ENCODE measurements at places on chromosomes 16 and 17.
A peak's percentile ranks its signal among the peaks of the same experiment; 100 is the strongest.

DNA sequence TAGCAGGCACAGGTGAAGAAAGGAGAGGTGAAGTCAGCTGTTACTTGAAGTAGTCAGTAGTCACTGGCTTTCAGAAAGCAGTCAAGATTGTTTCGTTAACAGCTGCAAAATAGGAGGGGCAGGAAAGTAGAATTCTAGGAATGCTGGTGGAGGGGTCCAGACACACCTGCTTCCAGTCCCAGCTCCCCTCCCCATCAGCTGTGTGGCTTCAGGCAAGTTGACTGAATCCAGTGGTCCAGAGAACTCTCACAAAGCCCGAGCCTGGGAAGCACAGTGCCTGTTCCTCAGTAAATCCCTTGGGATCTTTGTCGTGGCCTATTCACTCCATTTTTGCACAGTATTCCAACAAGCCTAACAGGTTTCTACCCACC is 4.6 kb upstream of the SOCS1 start:
- DNase-seq: no peak

- no peak for DNase-seq
These were observed 622.6 kb upstream of the GOT2 start for GRCh38 chr16:59356709-59357108.

DNA sequence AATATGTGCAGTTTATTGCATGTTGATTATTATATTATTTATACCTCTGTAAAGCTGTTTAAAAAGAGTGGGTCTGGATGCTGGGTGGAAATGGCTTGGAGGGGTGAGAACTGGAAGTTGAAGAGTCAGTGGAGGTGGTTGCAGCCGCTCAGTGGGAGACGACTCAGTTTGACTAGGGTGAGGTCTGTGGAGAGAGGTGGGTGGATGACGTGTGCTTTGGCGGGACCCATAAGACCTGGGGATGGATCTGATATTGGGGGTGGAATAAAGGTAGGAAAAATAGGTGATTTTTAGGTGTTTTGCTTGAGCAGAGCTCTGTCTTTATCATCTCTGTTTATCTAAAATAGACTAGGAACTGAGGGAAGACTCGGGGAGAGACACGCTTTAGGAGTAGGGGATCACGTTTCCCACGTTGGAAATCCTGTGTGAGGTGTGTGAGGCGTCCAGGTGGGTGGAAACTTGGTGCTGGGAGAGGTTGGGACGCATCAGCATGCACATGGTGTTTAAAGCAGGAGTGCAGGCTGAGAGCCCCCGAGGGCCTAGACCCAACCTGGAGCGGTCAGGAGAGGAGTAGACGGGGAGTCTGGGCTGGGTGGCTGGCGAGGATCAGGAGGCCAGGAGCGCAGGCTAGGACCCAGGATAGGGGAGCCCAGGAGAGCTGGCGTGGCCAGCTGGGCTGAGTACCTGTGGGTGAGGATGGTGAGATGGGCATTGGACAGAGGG is 17.2 kb downstream of the NT5M start:
- no peak for DNase-seq

DNA sequence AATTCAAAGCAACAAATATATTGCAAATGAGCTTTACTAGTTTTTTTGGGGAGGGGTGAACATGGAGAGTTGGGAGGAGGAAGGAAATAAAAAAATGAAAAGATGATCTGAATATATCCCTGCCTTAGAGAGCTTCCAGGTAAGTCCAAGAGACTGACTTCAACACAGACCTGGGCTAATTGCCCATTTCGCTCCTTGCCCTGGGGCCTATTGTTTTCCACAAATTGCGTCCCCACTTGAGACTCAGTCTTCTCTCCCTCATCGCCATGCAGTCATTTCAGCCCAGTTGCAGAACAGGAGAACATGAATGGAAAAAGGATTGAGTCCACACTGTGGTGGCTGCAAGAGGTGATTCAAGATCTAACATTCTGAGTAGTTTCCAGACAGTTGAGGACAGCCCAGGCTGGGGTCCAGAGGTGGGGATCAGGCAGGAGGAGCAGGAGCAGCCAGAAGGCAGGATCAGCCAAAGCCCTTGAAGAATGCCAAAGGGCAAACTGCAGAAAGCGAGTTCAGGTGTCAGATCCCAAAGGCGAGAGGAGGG is 21.6 kb upstream of the TOB1 start:
- DNase-seq: no peak

GRCh38 chr17:38558728-38559050 is 47.1 kb downstream of the SRCIN1 start:
- DNase-seq: no peak

DNA sequence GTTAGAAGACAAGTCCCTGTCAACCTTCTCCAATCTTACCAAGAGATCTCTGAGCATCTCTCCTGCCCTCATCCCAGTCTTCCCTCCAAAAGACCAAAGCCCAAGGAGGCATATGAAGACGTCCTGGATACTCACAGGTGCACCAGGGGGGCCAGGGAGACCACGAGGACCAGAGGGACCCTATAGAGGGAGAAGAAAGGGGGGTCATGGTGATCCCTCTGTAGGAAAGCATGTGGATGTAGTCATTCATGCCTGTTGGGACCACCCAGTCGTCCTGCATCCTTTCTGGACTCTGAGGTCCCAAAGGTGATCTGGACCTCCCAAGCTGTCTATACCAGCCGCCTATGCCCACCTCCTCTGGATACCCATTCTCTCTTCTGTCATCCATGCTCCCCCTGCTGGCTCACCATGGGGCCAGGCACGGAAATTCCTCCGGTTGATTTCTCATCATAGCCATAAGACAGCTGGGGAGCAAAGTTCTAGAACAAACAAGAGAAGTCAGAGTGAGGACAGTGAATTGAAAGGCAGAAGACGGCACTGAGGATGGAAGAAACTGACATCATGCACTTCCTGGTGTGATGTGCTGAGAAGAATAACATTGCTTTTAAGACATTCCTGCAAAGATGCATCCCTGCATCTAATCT is 3.3 kb downstream of the COL1A1 start:
- DNase-seq: peak; percentile 20

GRCh38 chr17:30324723-30325122 is 9.1 kb downstream of the TMIGD1 start:
- no peak for DNase-seq

GRCh38 chr17:76246080-76247066 is 6.1 kb upstream of the RNF157 start:
- no peak for DNase-seq

GRCh38 chr17:82400206-82400605 is 17.9 kb upstream of the HEXD start:
- DNase-seq: no peak

DNA sequence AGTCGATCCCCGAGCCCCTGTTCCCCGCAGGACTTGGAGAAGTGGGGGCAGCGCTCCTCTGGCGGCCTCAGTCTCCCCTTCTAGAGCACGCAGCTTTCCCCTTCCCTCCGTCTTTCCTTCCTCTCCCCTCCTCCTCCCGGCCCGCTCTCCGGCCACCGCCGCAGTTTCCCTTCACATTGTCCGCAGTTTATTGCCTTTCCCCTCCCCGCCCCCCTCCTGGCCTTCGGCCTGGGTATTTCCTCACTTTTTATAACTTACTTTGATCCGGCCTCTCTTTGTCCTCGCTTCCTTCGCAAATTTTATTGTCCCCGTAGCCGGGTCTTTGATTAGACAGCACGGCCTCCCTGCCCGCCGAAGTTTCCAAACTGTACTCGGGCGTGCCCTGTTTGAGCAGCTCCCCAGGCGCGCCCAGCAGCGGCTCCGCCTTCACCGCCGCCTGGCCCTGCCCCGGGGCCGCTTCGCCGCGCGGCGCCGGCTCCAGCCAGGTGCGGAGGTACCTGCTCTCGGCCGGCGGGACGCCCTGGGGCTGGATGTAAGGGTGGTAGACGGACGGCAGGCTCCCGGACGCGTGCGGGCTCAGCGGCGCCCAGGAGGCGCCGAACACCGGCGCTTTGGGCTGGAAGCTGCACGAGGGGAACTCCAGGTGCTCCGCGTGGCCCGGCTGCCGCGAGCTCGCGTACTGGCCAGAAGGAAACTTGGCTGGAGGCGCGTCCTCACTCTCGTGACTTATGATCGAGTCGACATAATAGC is 488 bp downstream of the HOXB9 start:
- DNase-seq: no peak

DNA sequence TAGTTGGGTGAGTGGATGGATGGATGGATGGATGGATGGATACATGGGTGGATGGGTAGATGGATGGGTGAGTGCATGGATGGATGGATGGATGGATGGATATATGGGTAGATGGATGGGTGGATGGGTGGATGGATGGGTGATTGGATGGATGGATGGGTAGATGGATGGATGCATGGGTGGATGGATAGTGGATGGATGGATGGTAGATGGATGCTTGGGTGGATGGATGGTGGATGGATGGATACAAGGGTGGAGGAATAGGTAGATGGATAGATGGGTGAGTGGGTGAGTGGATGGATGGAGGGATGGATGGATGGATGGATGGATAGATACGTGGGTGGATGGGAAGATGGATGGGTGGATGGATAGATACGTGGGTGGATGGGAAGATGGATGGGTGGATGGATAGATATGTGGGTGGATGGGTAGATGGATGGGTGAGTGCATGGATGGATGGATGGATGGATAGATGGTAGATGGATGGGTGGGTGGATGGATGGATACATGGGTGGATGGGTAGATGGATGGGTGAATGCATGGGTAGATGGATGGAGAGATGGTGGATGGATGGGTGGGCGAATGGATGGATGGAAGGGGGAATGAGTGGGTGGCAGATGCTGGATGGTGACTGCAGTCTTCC is 19.0 kb downstream of the ZNF469 start:
- no peak for DNase-seq

- no peak for DNase-seq
These were observed 355.7 kb upstream of the MON1B start for GRCh38 chr16:76835339-76835738.

DNA sequence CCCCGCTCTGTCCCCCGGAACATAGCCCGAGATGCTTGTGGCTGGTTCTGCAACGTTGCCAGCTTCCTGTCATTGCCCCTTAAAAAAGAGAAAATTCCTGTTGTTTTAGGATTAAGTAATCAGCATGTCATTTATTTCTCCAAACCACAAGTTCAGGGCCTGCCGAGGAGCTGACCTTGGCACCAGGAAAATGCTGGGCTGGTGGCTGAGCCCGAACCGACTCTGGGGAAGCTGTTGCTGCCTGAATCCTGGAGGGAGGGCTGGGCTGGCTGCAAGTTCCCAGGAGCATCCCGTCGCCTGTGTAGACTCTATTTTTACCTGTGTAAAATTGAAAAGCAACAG is 130.9 kb upstream of the FOXF1 start:
- DNase-seq: no peak

DNA sequence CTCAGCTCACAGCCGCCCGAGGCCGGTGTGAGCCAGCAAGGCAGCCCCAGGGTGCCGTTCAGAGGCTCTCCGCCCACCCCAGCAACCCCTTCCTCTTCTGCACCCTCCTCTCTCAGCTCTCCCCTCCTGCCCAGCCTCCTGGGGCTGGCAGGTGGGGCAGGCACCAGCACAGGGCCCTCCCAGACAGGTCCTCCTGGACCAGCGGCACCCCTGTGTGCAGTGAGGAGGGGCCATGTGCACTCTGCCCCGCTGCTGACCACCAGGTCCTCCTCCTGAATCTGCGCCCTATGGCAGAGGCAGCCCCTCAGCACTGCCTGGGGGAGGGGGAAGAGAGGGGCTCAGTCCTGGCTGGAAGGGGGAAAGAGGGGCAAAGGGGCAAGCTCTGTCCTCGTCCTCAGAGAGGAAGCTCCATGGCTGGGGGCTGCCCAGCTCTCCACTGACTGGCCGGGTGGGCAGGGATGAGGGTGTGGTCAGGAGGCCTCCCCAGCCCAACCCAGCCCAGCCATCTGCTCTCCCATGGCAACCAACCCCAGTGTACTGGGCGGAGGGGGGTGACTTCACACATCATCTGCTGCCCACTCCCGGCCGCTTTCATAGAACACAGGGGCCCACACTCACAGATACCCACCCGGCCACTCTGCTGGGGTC is 5.4 kb upstream of the BCAR1 start:
- no peak for DNase-seq

DNA sequence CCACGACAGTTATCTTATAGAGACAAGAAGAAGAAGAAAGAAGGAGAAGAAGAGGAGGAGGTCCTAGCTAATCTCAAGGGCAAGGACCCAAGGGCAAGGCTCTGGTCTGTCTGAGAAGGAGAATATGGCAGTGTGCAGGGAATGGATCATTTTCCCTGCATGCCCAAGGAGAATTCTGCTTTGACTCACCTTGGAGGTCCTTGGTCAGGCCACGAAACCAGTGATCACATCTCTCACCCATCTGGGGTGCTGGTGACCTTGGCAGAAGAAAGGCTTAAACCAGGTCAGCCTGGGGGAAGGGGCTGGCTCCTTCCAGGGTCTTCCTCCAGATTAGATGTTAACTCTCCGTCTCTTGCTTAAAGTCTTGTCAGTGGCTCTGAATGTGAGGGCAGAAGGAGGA is 1.6 kb upstream of the FMNL1 start:
- no peak for DNase-seq

DNA sequence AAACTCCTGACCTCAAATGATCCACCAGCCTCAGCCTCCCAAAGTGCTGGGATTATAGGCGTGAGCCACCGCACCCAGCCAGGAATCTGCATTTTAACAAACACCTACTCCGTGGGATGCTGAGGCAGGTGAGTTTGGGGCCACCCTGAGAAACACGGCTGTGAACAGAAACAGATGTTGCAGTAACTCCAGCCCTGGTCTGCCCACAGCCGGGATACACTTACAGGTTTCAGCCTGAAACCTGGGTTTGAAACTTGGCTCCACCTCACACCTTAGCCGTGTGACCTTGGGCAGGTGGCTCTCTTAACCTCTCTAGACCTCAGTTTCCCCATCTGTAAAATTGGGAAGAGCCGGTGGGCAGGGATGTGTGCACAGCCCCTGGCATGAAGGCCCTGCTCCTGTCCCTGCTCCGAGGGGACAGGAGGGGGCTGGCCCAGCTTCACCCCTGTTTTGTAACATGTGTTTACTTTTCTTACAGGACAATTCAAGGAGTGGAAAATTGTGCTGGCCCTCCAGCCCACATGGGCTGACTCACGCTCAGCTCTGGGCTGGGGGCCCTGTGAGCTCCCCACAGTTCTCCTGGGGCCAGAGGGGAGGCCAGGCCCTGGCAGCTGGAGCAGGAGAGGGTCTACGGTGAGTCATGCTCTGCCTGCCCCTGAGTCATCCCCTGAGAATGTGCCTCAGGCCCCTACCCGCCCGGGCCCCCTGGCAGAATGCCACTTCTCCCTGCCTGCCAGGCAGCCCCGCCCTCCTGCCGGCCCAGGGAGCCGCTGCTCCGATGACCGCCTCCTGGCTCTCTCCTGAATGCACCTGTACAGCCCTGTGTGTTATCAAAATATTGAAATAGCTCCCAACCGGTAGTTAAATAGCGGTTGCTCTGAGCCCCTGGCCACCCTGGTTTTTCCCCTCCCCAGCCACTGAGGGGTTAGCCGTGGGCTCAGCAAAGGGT is 7.7 kb upstream of the PPL start:
- DNase-seq: no peak

GRCh38 chr17:54439816-54440215 is 460.8 kb upstream of the TOM1L1 start:
- no peak for DNase-seq

Measured in activated T-helper 1 cell treated with Interleukin-2 at 50 U/mL for 16 hours (primary cell).